ENCODE measurements at places on chromosomes 7 and 10.

- DNase-seq, result no peak
These were observed 8.8 kb downstream of the BLVRA start for GRCh38 chr7:43767311-43767710.

GRCh38 chr10:103692952-103693811 is 162.2 kb downstream of the SH3PXD2A start:
- DNase-seq, result no peak

DNA sequence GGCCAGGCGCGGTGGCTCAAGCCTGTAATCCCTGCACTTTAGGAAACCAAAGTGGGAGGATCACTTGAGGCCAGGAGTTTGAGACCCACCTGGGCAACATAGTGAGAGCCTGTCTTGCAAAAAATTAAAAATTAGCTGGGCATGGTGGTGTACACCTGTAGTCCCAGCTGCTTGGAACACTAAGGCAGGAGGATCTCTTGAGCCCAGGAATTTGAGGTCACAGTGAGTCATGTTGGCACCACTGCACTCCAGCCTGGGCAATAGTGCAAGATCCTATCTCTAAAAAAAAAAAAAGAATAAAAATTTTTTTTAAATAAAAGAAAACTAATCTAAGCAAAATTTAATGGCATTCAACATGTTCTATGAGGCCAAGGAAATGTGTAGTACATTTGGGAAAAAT is 44.9 kb upstream of the UBN2 start:
- no peak for DNase-seq

DNA sequence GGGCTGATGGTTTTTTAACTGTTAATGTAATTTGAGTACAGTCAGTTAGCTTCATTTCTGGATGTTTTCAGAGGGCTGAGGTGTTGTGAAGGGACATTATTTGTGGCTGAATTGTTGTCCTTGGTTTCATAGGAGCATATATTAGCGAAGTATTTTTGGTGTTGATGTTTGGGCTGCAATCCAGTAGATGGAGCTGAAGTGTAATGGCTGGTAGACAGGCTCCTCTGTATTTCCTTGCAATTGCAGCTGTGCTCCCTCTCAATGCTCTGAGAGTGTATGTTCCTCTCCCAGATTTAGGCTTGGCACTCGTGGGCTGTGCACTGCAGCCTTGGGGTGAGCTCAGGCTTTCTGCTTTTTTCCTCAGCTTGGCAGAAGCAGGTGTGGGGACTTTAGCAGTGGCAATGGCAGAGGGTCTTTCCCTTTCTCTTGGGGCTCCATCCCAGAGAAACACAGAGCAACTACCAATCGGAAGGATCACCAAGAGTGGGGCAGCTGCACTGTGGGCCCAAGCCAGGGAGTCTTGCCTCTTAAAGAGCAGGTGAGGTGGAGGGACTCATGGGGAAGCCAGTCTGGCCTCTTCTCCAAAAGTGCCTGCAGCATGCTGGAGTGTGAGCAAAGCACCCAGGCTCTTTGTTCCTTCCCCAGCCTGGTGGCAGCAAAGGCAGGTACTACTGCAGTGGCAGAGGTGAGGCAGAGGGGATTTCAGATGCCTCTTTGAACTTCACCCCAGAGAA is 544.4 kb downstream of the SH2D4B start:
- DNase-seq, result no peak

- DNase-seq, result no peak
These were observed 10.0 kb downstream of the CAV1 start for GRCh38 chr7:116534790-116535189.

DNA sequence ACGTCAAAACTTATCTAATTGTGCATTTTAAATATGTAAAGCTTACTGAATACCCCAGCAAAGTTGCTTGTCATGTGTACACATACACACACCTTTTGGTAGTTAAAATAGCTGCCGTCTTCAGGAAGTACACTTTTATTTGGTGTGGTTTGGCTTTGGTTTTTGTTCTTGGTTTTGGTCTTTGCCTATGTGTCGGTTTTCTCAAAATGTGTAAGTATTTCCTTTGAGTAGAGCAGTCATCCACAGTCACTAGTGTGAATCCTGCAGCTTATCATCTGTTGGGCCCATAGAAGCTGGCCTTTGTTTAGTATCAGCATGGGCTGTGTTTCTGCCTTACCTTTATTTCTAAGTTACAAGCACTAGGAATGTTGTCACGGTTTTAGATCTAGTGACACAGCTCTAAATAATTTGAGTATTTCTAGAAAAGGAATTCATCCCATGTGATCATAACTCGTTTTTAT is 35.3 kb downstream of the NET1 start:
- no peak for DNase-seq

- no peak for DNase-seq
These were observed 33.8 kb downstream of the IL15RA start for GRCh38 chr10:5943536-5943935.

DNA sequence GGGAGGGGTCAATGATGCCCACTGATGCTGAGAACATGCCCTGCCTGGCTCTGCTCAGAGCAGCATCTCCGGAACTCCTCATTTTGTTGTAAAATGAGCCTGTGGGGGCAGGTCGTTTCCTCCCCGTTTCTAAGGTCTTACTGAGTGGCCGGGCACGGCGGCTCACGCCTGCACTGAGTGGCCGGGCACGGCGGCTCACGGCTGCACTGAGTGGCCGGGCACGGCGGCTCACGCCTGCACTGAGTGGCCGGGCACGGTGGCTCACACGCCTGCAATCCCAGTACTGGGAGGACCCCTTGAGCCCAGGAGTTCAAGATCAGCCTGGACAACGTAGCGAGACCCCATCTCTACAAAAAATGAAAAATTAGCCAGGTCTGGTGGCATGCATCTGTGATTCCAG is 39.0 kb upstream of the FOXL3 start:
- no peak for DNase-seq

- no peak for DNase-seq
These were observed 36.6 kb upstream of the SPOCK2 start for GRCh38 chr10:72124989-72125388.

GRCh38 chr10:78664929-78665553 is 403.7 kb upstream of the ZMIZ1 start:
- no peak for DNase-seq

DNA sequence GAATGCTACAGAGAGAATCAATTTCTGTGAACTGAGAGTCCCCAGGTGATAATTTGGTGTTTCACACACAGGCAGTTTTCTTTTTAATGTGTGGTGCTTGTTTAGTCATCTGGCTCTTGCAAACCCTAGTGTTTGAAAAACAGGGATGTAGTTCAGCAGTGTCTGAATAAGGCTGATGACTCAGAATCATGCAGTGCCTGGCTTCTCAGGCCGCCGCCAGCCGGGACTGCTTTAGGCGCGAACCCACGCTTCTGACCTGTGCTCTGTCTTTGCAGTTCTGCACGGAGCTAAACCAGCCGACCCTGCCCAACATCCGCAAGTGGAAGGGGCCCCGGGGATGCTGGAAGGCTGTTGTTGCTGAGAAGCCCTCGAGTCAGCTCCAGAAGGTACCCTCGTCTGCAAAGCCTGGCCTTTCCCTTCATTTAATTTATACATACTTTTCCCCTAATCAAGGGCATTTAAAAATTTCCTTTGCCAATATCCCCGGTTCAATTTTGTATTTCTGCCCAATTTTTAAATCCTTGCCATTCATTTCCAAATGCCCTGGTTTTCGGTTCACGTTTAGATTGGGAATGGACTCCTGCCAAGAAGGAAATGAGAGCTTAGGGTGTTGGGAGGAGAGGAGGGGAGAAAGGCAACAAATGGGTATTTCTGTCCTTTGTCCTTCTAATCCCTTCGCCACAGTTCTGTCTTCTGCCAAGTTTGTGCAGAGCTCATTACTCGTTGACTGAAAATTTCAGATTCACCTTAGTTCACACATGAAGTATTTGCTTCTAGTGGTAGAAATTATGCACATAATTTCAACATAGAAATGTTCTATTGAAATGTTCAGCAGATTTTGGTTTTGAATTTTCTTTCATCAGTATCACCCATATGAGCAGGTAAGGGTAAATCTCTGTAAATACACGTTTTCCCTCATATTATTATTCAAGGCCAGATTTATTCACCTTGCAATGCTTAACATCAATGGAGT is 108.5 kb upstream of the ANLN start:
- no peak for DNase-seq

GRCh38 chr7:81158189-81158588 is 239.3 kb upstream of the SEMA3C start:
- no peak for DNase-seq

GRCh38 chr10:26970667-26971066 is 109.9 kb upstream of the ABI1 start:
- DNase-seq, result no peak

Measured in stimulated activated CD4-positive, alpha-beta T cell treated with anti-CD3 and anti-CD28 coated beads, TNF-alpha, amount 100 ng/mL, for 1 hour (primary cell).